ENCODE measurements at places on chromosomes 11 and 22.

- no peak for DNase-seq
Measured at GRCh38 chr22:21632237-21632895, at the start of gene CCDC116. TSS of gene CCDC116 (plus strand) at chr22:21632760. CDS start at chr22:21633182, 422 bp downstream.

DNA sequence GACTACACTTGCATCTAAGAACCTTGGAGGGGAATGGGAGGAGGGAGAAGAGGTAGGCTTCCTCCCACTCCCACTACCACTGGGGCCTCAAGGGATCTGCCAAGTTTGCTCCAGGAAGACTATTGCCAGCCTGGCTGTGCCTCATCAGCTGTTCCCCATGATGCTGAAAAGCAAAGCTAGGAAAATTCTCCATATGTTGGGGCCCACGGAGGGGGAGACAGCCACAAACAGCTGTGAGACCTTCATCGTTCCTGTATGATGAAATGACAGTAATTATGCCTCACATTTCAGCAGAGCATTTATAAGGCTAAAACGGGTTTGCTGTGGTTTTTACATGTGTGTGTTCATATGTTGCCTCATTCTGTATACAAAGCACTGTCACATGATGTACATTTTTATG lies 6.7 kb downstream of the DSCAML1 start:
- no peak for DNase-seq

GRCh38 chr11:102407901-102408300 lies 44.7 kb downstream of the TMEM123 start:
- DNase-seq: no peak

- no peak for DNase-seq
Measured at GRCh38 chr22:22709719-22710445, 65.5 kb downstream of the GGTLC2 start.

- no peak for DNase-seq
Measured at GRCh38 chr22:42365942-42366695, 66.1 kb downstream of the NFAM1 start.

DNA sequence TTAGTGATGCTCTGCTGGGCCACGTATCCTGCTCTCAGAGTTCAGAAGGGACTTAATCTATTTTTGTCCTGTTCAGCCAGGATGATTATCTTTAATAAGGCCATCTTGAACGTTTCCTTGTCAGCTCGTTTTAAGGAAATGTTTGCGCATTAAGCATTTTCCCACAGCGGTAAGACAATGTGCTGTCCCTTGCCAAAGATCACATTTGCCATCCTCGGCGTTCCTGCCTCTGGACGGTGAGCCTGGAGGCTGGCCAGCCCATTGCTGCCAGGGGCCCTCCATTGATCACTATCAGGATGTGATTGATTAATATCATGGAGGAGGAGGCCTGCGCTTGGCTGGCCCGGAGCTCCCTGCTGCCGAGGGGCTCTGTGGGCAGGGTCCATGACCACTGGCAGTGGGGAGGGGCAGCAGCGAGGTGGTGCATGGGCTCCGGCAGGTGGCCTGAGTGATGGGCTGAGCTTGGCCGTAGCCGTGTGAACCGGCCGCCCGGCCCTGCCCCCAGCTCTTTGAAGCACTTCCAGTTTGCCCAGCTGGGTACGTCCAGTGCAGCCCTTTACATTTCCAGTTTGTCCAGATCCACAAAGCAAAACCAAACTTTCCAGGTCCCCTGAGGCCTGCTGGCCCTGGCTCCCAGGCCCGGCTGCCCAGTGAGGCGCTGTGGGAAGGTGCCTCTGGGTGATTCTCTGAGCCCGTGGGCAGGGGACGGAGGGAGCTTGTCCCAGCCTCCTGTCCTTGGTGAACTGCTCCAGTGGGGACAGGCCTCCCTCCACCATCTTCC lies 49.5 kb upstream of the SMIM38 start:
- DNase-seq: no peak

GRCh38 chr22:31088233-31088986 lies 7.3 kb downstream of the SMTN start:
- DNase-seq: no peak

- DNase-seq: no peak
Measured at GRCh38 chr11:126328444-126328843, 24.6 kb downstream of the DCPS start.

- no peak for DNase-seq
Measured at GRCh38 chr22:43455846-43456245, 44.0 kb downstream of the MPPED1 start.

- no peak for DNase-seq
Measured at GRCh38 chr11:70675697-70676374, 277.5 kb downstream of the CTTN start.

DNA sequence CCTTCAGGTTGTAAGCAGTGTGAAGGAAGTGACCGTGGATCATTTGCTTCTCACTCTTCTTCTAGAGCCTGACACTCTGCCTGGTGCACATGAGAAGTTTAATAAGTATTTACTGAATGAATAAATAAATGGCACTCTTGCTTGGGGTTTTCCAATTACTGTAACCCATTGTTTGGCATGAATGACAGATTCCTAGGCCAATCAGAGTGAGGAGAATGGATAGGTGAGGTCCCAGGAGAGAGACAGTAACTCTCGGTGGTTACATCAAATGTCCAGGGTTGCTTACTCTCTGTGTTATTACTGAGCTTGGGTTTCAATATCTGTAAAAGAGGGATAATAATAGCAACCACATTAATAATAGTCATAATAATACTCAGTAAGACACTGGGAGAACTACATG lies 204.2 kb upstream of the ISX start:
- no peak for DNase-seq

DNA sequence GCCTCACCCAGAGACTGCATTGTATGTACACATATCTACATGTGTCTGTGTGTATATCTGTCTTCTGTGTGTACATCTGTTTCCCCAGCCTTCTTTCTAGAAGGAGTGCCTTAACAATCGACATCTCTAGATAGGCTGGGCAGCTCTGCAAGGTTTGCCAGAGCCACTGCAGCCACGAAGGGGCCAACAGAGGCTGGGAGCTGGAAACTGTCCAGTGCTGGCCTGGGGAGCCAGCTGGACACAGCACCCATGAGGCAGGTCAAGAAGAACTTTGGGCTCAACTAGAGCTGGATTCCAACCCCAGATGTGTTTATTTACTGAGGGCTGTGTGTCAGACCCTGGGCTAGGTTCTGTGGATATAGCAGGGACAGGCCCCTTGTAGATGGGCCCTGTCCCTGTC lies 3.3 kb downstream of the SGSM1 start:
- no peak for DNase-seq

- DNase-seq: peak; percentile 41
Measured at GRCh38 chr22:45684169-45684568, 12.5 kb downstream of the ATXN10 start.

GRCh38 chr11:76149713-76150112 lies 56.6 kb downstream of the WNT11 start:
- DNase-seq: no peak

DNA sequence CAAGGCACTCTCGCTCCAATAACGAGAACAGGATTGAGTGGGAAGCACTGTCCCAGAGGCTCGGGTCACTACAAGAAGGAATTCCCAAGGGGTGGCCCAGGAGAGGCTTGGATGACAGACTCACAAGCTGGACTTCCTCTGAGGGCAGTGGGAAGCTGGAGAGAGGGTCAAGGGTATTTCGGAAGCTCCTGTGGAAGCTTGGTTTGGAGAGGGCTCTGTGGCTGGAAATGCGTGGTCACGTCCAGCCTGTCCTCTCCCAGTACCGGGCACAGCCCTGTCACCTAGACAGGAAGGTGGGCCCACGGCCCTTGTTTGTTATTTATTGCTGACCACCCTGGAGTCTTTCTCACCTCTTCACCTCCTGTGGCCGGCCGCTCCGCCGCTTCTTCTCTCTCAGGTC lies 5.3 kb downstream of the SYNGR1 start:
- no peak for DNase-seq

DNA sequence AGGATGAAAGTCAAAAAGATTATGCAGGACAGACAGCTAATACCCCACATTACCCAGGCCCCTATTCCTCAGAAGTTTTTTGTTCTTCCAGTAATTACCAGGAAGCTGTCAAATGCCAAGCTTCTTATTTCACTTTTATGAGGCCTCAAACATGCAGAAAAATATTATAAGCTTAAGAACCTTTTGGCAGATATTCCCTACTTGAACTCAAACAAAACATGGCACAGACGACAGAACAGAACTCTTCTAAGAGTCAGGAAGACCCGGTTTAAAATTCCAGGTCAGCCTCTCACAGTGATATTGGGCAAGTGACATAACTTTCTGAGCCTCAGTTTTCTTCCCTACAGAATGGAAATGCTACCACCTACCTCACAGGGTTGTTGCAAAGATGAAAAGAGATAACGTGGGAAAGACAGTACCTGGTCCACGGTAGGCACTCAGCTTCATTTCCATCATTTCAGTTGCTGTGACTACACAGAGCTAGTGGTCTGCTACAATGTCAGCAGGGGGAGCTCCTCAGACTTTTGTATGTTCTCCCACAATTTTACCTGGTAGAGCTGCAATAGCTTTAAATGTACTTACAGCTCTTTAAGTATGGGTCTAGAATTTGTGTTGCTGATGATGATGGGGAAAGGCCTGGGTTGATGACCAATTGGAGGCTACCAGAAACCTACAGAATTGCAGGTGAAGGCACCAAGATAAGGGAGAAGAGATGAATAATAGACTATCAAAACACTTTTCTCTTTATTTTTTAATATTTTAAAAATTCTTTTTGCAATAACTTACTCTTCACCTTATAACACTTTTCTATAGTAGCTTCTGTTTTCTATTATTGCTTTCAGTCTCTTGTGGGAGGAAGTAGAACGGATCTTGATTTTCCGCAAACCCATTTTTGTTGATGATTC lies 98.3 kb upstream of the CHRM4 start:
- DNase-seq: peak; percentile 53

GRCh38 chr11:70305501-70305900 lies 35.0 kb downstream of the PPFIA1 start:
- DNase-seq: no peak

GRCh38 chr22:42356533-42356932 lies 75.7 kb downstream of the NFAM1 start:
- DNase-seq: no peak

DNA sequence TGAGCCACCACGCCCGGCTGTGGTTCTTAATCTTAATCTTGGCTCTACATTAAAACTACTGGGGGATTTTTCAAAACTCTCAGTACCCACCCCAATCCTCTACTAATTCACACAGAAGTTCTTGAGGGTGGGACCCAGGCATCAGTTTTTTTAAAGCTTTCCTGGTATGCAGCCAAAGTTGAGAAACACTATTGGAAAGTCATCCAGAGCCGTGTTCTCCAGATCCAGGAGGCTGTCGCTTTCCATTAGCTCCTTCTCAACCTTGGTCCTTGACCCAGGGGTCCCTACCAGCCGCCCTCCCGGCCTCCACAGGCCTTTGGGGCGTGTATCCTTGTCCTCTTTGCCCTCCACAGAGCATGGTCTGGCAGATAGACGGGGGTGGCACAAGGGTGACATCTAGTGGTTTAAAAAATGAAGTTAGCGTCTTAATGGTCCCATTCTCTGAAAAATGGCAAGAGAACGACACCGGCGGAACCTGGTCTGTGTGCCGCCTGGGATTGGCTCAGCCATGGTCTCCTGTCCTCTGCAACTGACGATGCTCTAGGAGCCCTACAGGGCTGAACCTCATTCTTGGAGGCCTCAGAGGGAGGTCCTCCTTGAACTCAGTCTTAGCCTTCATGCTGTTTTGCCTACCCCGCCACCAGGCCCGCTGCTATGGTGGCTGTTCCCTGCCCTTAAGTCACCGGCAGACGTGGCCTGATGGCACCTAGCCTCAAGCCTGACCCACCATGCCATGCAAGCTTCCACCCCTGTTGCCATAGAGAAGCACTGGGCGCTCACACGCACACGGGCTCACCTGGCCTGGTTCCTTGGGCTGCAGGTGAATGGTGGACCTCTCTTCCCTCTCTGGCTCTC lies 152.0 kb upstream of the SYN3 start:
- peak; percentile 20 for DNase-seq

DNA sequence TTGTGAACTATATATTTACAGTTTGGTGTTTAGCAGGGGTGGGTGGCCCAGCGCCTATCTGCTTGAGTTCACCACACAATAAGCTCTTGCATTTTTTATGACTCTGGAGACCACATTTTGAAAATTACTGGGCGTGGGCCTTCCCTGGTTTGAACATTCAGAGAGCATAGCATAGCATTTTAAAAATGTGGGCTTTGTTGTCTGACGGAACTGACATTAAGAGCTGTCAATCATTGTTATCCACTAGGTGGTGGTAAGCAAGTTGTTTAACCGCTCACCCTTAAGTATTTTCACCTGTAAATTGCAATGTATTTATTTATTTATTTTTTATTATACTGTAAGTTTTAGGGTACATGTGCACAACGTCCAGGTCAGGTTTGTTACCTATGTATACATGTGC lies 1.0 kb downstream of the NLRP14 start:
- no peak for DNase-seq

GRCh38 chr11:279966-280705 lies 1.9 kb downstream of the NLRP6 start:
- DNase-seq: no peak

GRCh38 chr11:83493034-83493433 lies 206.9 kb upstream of the CCDC90B start:
- no peak for DNase-seq

GRCh38 chr11:69538854-69539253 lies 57.4 kb downstream of the LINC01488 start:
- no peak for DNase-seq

DNA sequence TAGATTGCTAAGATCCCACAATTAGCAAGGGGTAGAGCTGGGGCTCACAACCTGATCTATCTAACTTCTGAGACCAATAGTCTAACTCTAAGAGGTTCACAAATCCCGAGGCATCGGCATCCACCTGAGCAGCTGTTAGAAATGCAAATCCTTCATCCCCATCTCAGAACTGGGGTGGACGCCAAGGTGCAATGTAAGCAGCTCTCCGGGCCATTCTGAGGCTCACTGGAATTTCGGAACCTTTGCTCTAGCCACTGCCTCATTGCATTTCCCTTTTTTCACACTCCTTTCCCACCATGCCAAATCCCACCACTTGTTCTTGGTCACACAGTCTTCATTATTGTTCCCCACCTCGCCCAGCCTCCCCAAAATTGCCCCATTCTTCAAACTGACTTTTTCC lies 29.8 kb downstream of the MAML2 start:
- no peak for DNase-seq

DNA sequence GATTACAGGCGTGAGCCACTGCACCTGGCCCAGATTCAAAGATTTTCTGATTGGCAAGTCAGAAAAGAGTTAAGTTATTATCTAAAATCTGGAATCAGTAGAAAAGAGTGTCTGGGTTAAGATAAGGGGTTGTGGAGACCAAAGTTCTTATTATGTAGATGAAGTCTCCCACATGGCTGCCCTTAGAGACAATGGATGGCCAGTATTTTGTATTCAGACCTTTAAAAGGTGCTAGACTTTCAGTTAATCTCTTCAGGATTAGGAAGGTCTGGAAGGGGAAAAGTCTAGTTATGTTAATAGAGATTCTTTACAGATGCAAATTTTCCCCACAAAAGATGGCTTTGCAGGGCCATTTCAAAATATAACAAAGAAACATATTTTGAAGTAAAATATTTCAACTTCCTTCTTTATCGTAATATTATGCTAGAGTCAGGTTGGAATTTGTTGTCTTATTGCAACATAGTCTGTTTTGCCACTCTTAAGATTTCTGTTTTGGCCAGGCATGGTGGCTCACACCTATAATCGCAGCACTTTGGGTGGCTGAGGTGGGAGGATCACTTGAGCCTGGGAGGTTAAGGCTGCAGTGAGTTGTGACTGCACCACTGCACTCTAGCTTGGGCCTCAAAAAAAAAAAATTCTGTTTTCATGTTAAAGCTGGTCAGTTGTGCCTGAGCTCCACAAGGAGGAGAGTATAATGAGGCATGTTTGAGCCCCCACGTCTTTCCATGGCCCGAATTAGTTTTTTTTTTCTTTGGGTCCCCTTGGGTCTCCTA lies 14.0 kb downstream of the GRAMD1B start:
- DNase-seq: no peak

Data from fibroblast of upper back skin (primary cell).